Activated CD4-positive, alpha-beta T cell treated with anti-CD3 and anti-CD28 coated beads, Interleukin-2, Interleukin-4, amounts not matched to agents 100 ng/mL and 50 ng/mL, durations not matched to agents 16 hours and 8 hours (primary cell): ENCODE measurements at places on chromosomes 7 and 10.

DNA sequence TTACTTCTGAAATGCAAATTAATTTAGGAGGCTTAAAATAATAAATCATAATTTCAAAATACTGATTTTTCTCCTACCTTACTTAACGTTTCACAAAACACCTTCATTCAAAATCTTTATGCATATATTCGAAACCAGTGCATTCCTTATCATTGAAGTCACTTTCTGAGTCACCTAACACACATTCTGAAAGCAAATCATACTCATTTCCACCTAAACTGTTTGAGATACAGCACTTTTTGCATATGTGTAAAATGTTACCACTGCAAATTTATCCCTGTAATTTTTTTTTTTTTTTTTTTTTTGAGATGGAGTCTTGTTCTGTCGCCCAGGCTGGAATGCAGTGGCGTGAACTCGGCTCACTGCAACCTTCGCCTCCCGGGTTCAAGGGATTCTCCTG lies 15.7 kb downstream of the PPP3CB start:
- DNase-seq, result peak; percentile 85

DNA sequence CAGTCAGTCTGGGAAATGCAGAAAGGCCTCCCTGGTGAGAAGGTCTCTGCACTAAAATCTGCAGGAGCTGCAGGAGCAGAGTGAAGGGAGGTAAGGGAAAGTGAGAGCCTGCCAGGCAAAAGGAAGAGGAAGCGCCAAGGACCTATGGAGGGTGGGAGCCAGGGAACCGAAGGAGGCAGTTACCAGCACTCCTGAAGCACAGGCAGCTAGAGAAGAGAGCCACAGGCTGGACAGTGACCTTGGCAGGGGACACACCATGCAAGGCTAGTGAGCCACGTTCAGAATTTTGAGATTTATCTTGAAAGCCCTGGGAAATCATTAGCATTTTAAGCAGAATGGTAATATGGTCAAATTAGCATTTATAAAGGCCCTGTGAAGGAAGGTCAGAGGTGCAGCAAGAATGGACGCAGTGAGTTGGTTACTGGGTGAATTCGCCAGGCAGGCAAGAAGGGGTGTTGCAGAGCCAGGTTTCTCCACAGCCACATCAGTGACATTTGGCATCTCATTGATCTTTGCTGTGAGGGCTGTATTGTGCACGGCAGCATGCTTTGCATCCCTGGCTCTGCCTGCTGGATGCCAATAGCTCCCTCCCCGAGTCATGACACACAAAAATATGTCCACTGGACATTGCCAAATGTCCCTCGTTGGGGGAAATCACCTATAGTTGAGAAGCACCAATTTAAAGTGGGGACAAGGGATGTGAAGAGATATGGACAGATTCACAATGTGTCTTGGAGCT lies 54.7 kb upstream of the LANCL2 start:
- DNase-seq, result no peak

- DNase-seq, result no peak
Observed at GRCh38 chr10:33276282-33276923, 58.1 kb downstream of the NRP1 start.

DNA sequence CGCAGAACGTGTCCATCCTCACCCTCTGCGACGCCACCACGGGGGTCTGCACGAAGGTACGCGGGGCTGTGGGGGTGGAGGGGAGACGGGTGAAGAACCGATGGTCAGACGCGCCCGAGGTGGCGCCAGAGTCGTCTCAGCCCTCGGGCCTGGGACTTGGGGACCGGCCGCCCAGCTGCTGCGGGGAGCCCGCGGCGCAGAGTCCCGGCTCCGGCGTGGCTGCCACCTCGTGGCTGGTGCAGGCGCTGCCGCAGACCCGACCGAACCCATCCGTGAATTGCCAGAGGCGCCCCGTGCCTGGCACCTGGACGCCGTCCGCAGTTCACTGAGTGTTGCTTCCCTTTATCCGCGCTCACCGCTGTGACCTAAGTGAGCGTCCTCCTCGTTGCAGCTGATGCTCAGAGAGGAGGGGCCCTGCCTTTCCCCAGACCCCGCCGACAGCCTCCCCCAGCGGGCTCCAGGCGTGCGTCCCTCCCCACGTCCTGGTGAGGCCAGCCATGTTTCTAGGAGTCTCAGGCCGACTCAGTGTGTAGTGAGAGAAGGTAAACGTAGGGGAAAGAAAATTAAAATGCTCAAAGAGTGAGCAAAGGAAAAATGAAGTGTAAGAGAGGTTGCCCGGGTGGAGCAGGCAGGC lies 208.7 kb downstream of the PAXIP1 start:
- peak; percentile 28 for DNase-seq

- DNase-seq, result no peak
Observed at GRCh38 chr10:69317626-69318105, 39.4 kb downstream of the HK1 start.

GRCh38 chr10:6395606-6396005 lies 184.5 kb downstream of the PRKCQ start:
- DNase-seq, result no peak

GRCh38 chr10:21047096-21047495 lies 150.0 kb upstream of the NEBL start:
- no peak for DNase-seq

DNA sequence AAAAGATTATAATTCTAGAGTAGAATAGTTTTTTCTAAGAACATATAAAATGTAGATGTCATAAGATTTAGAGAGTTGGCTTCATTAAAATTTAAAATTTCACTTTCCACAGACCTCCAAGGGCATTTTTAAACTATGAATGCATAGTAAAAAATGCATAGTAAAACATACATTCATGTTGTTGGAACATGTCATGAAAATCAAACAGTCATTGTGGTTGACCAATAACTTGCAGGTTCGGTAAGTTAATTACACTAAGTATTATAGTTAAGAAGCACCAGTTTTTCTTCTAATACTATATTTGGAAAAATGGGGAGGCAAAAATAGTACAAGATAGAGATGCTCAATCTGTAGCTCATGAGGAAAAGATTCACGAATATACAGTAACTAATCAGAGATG lies 61.5 kb upstream of the MACROH2A2 start:
- DNase-seq, result no peak

DNA sequence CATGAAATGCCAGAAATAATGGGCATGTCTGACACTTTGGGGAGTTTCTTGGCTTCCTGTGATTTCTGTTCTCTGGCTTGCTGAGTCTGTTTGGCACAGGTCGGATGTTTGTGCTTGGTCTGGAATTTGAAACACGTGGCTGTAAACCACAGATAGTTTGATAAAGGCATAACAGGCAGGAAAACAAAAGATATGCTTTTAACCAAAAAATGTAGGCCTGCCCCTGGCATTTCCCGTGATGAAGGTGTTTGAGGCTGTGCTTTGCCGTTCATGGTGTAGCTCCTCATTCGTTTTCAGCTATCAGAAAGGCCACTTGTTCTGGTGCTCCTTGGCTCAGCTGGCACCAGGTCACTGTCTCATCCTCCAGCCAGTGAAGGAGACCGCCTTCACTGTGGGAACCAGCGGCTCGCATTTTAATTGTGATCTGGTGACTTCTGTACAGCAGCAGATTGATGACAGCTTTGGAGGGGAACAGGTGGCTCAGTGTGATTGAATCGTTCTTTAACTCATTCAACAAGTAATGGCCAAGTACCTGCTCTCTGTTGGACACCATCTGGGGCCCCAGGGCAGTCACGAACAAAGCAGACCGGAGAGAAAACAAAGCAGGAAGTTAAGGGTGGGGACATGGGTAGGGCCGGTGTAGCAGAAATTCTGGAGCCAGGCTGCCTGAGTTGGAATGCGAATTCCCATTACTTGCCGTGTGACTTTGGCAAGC lies 111.5 kb downstream of the CCNY start:
- peak; percentile 22 for DNase-seq

GRCh38 chr7:55374213-55374612 lies 9.1 kb downstream of the LANCL2 start:
- no peak for DNase-seq

- no peak for DNase-seq
Observed at GRCh38 chr10:118793545-118793944, 38.8 kb upstream of the CACUL1 start.

- peak; percentile 19 for DNase-seq
Observed at GRCh38 chr7:95772298-95772770, at the start of gene DYNC1I1. Gene DYNC1I1, plus strand, starts transcription at chr7:95772554. Its CDS starts 32,176 bp downstream, at chr7:95804730.

GRCh38 chr10:35089611-35090161 lies 455 bp downstream of the CUL2 start:
- DNase-seq, result peak; percentile 18

- DNase-seq, result no peak
Observed at GRCh38 chr7:55044371-55044717, 25.5 kb downstream of the EGFR start.

GRCh38 chr7:49855281-49855980 lies 82.0 kb downstream of the VWC2 start:
- no peak for DNase-seq

DNA sequence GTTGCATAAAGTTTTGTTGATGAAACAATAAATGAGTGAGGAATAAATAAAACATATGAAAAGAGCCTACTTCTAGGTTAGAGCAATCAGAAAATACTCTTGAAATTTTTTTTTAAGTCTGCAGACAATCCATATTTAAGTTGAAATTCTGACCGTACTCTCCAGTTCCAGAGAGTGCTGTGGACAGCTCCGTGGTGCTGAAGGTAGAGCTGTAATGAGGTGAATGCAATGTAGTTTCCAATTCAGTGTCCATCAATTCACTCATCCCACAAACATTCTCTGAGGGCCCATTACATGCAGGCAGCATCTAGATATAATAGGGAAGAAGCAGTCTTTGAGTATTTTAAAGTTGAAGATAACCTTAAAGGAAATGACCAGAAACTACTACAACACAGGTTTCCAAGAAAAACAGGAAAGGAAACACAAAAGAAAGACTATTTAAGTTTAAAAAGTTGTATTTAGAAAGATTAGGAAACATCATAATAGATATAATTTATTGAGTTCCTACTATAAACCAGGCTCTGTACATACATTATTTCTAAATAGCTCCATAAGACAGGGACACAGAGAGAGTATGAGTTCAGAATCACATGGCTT lies 44.0 kb upstream of the CRTAC1 start:
- no peak for DNase-seq

- DNase-seq, result no peak
Observed at GRCh38 chr7:40647719-40648118, 512.9 kb downstream of the SUGCT start.
